Hematopoietic multipotent progenitor cell treated with erythropoietin and hydrocortisone succinate and interleukin-3 and kit ligand, for 15 days (in vitro differentiated cells): ENCODE measurements at places on chromosomes 6 and 20.
A peak's percentile ranks its signal among the peaks of the same experiment; 100 is the strongest.

GRCh38 chr20:46681032-46681854, 8.0 kb downstream of the TP53RK start:
- DNase-seq: peak; percentile 66

DNA sequence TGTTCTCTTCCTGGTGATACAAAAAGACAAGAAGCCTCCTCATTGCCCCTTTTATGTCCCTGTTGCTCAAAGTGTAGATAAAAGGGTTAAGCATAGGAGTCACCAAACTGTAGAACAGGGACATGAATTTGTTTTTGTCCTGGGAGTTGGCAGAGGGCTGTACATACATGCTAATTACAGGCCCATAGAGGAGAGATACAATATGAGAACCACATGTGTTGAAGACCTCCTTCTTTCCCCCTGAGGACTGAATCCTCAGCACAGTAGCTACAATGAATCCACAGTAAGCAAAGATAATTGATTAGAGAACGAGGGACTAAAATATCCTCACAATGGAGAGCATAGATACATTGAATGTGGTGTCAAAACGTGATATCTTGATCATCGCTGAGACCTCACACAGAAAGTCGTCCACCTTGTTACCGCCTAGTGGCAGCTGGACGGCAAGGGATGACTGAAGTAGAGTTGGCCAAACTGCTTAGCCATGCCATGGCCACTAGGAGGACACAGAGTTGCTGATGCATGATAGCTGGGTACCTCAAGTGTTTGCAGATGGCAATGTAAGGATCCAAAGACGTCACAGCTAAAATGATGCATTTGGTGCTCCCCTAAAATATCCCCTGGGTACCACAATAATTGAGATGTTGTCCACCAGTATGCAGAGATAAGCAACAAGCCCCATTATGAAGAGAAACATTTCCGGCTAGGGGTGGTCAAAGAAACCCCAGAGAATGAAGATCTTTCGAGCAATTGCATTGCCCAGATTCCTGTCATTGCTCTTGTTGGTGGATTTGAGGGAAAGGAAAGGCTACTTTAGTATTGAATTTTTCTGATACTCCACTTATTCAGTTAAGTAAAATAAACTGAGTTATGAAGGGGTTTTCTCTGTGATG, 15.0 kb downstream of the OR2B3 start:
- peak; percentile 6 for DNase-seq

GRCh38 chr6:137261761-137262160, 42.6 kb upstream of the IFNGR1 start:
- no peak for DNase-seq

GRCh38 chr6:149035766-149036165, 281.7 kb upstream of the TAB2 start:
- DNase-seq: no peak

DNA sequence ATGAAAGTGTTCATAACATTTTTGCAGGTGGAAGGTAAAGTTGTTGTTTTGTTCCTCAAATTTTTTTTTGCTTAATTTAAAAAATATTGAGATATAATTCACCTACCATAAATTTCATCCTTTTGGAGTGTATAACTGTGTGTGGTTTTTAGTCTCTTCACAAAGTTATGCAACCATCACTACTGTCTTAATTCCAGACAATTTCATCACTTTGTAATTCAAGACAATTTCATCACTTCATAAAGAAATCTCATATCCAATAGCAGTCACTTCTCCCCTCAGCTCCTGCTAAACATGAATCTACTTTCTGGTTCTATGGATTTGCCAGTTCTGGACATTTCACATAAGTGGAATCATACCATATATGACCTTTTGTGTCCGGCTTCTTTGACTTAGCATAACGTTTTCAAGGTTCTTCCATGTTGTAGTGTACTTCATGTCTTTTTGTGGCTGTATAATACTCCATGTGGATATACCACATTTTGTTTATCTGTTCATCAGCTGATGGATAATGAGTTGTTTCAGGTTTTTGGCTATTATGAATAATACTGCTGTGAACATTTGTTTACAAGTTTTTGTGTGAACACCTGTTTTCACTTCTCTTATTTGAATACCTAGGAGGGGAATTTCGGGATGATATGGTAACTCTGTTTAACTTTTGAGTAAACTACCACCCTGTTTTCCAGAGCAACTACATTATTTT, 18.8 kb downstream of the ZFAND3 start:
- DNase-seq: no peak

- DNase-seq: no peak
Observed at GRCh38 chr6:96330884-96331283, 190.7 kb upstream of the UFL1 start.

- no peak for DNase-seq
Observed at GRCh38 chr6:114987281-114987680, 644.5 kb upstream of the HS3ST5 start.

DNA sequence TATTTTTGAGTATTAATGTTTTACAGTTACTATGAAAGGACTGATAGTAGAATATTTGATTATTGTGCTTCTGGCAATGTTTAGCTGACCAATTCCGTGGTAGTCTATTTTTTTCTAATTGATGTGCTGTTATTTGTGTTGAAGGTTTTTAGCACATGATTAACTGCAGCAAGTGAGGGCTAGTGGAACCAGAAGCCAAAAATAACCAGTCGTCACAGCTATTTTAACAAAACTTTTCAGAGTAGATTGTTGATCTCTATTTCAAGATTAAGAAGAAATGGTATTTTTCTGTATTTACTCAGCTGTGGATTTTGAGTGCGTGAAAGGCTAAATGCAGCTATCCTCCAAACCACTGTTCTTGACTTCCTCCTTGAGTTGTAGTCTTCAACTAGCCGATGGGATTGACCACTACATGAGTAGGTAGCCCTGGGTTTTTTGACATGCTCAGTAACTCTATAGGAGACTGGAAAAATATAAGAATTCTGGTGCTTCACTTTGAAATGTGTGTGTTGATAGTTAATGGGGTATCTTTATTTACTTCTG, 258.0 kb downstream of the ZFAND3 start:
- DNase-seq: no peak

- DNase-seq: no peak
Observed at GRCh38 chr6:168438783-168439520, 2.0 kb upstream of the SMOC2 start.

- no peak for DNase-seq
Observed at GRCh38 chr6:38164131-38164481, 344.6 kb downstream of the ZFAND3 start.

- no peak for DNase-seq
Observed at GRCh38 chr20:59604741-59605600, 631 bp downstream of the PHACTR3 start.

GRCh38 chr6:3789018-3789895, 37.7 kb upstream of the PXDC1 start:
- no peak for DNase-seq

DNA sequence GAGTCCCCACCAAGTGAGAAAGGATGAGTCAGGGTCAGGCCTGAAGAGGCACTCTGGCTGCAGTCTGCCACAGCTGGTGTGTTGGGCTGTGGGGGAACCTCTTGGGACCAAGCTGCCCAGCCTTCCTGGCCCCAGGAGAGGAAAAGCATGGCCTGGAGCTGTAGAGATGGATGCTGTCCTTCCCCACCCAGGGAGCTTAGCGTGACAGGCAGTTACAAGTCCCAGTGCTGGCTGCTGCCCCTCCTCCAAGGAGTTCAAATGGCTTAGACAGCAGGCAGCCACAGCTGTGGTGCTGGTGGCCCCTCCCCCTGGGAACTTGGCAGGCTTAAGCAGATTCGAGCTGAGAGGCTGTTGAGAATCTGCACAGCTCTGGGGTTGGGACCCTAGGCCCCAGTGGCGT, 253.2 kb downstream of the PLCB1 start:
- no peak for DNase-seq

DNA sequence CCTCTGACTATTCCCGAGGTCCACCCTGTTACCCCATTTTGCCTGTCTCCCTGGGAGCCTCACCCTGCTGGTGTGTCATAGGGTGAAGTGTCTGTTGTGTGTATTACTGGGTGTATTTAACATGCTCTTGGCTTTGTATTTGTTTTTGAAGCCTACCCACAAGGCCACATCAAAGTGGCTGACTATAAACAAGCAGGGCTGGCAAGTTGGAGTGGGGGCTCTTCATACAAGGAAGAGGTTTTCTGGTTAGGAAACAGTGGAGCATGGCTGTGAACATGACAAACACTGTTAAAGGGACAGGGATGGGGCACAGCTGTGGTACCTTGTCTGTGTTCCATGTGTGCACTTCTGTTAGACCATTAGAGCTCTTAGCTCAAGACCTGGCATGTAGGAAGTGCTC, 26.3 kb downstream of the HECA start:
- no peak for DNase-seq

- DNase-seq: no peak
Observed at GRCh38 chr6:87756858-87757257, 54.8 kb upstream of the AKIRIN2 start.

GRCh38 chr6:31058128-31058894, 48.0 kb downstream of the MUC22 start:
- peak; percentile 8 for DNase-seq

- peak; percentile 7 for DNase-seq
Observed at GRCh38 chr6:112087916-112088315, 525 bp downstream of the FAM229B start.

DNA sequence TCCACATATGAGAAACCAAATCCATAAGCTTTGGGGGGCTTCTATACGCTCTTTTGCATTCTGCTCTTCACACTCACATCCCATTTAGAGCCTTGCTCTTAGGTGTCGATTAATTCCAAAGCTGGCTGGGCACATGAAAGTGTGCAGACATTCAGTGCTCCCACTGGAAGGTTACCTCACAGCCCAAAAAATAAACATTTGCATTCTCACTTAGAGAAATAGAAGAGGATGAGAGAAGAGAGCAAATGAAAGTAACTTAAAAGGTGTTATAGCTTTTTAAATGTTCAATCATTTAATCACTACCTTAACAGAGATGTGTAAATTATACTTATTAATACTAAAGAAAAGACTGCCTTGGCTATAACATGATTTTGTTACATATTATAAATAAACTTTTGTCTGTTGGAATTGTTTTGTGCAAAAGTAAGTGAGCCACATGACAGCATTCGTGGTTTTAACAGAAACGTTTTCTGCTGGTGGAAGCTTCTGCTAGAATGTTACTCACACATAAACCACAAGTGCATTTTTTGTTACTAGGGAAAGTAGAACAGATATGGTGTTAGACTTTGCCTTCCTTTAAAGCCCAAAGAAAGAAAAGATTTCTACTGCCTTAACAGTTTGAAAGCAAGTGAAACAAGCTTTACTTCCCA, 116.7 kb downstream of the SIM1 start:
- DNase-seq: no peak

- no peak for DNase-seq
Observed at GRCh38 chr20:10618611-10619245, 55.1 kb downstream of the JAG1 start.

- DNase-seq: peak; percentile 36
Observed at GRCh38 chr6:52361945-52362442, at the start of gene PAQR8. Gene PAQR8, plus strand, starts transcription at chr6:52362151. Its CDS starts 41,063 bp downstream, at chr6:52403214.

DNA sequence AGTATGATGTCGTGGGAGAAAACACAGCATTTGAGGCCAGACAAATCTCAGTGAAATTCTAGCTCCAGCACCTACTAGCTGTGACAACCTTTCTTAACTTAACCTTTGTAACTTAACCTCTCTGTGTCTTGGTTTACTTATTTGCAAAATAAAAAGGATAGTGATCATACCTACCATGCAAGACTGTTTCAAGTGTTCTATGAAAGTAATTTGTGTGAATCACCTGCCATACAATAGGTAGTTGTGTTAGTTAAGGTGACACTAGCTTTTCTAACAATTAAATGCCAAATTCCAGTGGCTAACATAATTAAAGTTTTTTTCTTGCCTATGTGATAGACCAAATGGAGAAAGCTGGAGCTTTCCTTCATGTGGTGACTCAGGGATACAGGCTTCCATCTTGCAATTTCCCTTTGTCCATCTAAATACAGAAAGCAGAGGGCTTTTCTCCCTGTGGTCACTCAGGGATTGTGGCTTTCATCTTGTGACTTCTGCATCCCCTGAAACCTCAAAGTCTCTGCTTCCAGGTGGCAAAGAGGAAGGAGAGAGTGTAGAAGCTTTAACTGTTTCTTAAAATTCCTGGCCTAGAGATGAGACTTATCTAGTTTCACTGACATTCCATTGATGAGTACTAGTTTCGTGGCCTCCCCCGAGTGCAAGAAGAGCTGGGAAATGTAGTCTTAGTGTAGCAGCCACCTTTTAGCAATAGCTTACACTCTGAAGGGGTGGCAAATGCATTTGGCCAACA, 311.4 kb downstream of the CLIC5 start:
- no peak for DNase-seq

- no peak for DNase-seq
Observed at GRCh38 chr6:100103194-100103593, 109.2 kb upstream of the MCHR2 start.

- no peak for DNase-seq
Observed at GRCh38 chr20:60292001-60292520, 333.8 kb downstream of the CDH26 start.

DNA sequence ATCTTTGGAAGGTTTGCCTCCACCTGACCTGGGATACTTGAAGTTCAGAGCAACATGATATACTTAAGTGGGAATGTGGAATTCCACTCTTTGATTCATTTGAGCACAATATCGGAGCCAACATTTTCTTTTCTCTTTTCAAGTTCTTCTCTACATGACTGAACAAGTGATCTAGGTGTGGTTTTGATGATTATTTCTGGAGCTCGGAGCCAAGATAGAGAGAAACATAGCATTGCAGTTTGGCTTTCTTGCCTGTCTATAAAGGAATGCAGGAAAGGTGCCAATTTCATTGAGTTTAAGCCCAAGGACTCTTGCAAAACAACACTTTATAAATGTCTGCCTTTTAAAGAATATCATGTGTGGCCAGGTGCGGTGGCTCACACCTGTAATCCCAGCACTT, 124.2 kb upstream of the FAM83B start:
- no peak for DNase-seq

GRCh38 chr20:51759769-51760510, 8.2 kb downstream of the ATP9A start:
- no peak for DNase-seq

GRCh38 chr6:1890071-1890470, 280.4 kb downstream of the FOXC1 start:
- DNase-seq: no peak

- no peak for DNase-seq
Observed at GRCh38 chr20:14334306-14334930, 3.0 kb downstream of the FLRT3 start.

DNA sequence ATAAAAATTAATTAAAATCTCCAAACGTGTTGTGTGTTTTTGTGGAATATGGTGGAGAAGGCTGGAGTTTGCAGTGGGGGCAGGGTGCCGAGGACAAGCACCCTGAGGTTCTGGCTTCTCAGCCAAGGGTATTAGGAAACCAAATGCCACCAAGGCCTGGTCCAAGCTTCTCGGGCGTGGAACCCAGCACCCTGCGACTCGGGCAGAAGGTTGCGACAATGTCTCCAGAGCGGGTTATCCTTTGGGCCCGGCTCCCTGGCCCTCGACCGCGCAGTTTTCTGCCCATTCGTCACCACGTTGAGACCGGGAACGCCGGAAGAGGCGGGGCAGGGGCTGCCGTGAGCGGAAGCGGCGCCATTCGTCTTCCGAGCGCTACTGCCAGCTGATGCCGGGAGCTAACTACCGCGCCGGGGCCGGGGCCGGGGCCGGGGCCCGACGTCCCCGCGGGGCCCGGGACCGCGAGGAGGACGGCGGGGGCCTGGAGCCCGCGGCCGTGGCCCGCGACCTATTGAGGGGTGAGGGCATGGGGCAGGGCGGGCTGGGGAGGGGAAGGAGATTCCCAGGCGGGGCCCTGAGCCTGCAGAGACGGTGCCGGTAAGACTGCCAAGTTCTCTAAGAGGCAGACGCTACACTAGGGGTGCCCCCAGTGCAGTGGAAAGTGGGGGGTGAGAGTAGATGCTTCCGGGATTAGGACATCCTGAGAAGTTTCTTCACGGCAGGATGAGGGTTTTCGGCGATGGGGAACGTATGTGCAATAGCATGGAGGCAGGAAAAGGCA, at the start of gene RRP36:
TSS of gene RRP36 (plus strand) at position 354 of the 778 bp plus-strand sequence. CDS start at position 386, 32 bp downstream.
- DNase-seq: peak; percentile 74

GRCh38 chr20:39894067-39894466, 795.0 kb downstream of the MAFB start:
- DNase-seq: no peak
